ENCODE measurements at places on chromosomes 2 and 18.
A peak's percentile ranks its signal among the peaks of the same experiment; 100 is the strongest.

DNA sequence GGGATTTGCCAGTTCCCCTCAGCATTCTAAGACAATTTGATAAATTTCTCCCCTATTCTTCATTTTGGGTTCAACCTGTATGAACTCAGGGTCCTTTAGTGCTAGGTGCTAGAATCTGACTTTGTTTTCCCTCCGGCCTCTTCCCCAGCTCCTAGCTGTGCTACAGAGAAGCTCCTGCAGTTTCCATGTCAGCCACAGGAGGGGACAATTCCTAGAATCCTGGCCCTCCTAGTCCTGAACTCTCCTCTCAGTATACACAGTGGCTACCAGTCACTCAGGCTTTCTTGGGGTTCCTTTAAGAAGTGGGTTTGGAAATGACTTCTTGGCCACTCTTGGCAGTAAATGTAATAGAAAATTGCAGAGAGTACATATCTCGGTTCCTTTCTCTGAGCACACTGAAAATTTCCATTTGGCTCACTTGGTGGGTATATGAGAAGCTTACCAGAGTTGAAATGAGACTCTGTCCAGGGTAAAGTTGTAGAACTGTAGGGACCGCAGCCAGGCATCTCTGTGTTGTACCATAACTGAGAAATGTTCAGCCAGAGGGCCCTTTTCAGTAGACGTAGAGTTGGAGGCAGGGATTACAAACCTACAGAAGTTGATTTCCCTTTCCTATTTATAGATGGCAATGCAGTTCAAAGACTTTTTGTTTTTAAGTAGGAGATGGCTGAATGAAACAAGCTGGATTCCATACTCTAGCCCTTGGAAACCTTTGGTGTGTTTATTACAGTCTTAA is 5.0 kb upstream of the CHST10 start:
- DNase-seq: peak; percentile 71

DNA sequence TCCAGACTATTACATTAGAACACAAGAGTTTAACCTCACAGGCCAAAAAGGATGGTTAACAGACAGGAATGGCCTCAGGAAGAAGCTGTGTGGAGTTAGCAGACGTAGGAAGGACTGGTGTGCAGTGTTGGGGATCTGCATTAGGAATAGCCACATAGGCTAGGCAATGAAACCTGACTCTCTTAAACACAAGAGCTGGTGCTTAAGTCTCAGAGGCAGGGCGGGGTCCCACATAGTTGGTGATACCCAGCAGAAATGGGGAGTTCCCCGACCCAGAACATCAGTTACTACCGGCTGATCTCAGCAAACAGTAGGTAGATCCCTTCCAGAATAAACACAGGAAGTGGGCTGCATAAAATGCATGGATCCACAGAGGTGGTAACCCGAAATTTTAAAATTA is 64.1 kb downstream of the CCDC93 start:
- no peak for DNase-seq

DNA sequence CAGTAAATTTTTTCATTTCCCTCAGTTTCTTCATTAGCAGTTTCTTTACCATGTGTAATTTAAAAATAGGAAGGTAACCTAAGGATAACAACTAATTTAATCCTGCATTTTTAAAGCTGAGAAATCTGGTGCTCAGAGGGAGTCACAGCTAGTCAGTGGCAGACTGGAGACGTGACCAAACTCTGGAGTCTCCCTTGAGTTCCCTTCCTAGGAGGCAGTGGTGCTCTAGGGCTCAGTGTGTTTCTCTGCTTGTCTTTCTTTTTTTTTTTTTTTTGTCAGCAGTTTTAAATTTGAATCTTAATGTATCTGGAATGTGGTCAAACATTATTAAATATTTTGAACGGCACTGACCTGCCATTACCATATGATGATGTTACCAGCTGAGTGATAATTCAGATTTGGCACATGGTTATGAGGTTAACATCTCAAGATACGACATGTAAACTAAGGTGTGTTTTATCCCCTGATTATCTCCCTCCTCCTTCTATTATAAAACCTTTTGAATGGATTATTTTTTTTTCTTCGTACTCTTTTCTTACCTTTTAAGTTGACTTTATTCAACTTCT is 226.2 kb downstream of the GALNT13 start:
- DNase-seq: no peak

- DNase-seq: no peak
Observed at GRCh38 chr2:70828914-70829824, 6.4 kb downstream of the CD207 start.

DNA sequence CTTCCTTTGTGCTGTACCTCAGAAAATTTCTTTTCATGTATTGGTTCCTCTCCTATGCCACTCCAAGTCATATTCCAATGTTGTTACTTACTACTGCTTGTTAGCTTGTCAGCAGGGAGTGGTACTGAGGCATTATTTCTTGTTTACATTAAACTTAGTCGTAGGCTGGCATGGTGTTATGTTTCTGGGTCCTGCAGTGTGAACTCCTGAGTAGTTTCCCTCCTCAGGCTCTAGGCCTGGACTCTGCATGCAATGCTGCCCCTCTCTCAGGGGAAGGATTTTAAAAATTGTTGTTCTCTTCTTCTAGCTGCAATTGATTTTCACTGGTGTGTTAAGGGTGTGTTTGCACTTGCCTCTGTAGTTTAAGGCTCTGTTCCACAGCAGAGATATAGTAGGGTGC is 671.6 kb downstream of the PLCL1 start:
- DNase-seq: no peak

DNA sequence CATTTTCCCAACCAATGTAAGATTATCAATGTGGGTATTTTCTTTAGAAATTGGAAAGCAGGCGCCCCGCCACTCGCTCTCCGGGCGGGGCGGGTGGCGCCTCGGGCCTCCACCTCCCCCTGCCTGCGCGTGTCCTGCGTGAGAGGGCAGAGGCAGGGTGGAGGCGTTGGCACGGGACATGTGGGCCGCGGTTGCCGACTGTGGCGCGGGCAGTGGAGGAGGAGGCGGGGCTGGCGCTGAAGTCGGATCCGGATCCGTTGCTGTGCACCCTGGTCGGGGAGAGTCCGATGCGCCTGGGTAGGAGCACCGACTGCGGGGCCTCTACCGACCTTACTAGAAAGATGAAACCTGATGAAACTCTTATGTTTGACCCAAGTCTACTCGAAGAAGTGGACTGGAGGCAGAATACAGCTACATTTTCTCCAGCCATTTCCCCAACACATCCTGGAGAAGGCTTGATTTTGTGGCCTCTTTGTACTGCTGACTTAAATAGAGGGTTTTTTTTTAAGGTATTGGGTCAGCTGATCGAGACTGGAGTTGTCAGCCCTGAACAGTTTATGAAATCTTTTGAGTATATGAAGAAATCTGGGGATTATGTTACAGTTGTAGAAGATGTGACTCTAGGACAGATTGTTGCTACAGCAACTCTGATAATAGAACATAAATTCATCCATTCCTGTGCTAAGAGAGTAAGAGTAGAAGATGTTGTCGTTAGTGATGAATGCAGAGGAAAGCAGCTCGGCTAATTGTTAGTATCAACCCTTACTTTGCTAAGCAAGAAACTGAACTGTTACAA is 37.9 kb downstream of the PMS1 start:
- peak; percentile 12 for DNase-seq
